CD4-positive, alpha-beta T cell treated with Interleukin-4 for 4 hours (primary cell): ENCODE measurements at places on chromosomes 3 and 15.

GRCh38 chr3:71064956-71065763 lies 518.4 kb downstream of the FOXP1 start:
- DNase-seq = peak; percentile 70

DNA sequence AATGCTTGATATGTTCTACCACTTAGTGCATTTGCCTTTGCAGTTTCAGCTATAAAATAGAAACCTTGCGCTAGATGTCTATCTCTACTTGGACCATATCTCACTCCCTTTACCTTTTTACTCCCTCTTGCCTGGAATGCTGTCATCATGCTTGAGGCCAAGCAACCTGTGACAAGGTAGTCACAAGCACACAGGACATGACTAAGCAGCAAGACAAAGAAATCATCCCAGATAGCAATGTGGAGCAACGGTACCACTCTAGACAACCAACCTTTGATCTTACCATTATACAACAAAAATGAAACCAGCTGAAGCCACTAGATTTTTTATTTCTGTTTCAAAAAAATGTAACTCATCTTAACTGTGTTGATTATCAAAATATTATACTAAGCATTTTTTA lies 50.5 kb upstream of the SPSB4 start:
- DNase-seq = no peak

- DNase-seq = no peak
These were observed 22.3 kb downstream of the CFAP92 start for GRCh38 chr3:128971421-128972100.

GRCh38 chr3:44198284-44199269 lies 43.1 kb upstream of the TOPAZ1 start:
- peak; percentile 66 for DNase-seq

DNA sequence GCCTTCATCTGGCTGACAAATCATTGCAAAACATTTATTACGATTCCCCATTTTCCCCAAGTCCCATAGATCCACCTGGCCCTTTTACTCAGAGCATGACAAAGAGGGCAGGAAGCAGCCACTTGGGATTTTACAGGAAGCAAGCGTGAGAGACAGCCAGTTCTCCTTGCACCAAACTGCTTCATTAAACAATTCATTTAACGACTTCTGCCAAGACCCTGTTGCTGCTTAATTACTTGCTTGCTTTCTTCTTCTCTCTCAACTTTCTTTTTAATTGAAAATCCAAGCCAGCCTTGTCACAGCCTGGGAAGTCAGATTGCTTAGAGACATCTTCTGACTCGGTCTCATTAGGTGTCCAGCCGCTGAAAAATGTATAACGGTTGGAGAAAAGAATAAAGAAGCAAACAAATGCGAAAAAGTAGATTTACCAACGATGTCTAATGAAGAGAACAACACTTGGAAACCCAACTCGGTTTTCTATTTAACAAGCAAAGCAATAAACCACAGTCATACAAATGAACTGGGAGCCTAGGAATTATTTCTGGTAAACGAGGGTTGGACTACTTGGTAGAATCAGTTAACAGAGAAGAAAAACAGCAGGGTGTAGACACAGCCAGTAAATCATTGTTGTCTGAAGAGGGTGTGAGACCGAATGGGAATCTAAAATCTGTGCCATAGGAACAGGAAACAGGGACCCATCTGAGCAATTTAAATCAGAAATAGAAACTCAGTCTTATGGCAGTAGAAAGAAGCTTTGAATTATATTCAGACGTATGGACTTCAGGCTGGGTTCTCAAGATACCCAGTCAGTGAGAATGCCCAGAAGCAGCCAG lies 298.3 kb downstream of the LRRC3B start:
- DNase-seq = no peak

DNA sequence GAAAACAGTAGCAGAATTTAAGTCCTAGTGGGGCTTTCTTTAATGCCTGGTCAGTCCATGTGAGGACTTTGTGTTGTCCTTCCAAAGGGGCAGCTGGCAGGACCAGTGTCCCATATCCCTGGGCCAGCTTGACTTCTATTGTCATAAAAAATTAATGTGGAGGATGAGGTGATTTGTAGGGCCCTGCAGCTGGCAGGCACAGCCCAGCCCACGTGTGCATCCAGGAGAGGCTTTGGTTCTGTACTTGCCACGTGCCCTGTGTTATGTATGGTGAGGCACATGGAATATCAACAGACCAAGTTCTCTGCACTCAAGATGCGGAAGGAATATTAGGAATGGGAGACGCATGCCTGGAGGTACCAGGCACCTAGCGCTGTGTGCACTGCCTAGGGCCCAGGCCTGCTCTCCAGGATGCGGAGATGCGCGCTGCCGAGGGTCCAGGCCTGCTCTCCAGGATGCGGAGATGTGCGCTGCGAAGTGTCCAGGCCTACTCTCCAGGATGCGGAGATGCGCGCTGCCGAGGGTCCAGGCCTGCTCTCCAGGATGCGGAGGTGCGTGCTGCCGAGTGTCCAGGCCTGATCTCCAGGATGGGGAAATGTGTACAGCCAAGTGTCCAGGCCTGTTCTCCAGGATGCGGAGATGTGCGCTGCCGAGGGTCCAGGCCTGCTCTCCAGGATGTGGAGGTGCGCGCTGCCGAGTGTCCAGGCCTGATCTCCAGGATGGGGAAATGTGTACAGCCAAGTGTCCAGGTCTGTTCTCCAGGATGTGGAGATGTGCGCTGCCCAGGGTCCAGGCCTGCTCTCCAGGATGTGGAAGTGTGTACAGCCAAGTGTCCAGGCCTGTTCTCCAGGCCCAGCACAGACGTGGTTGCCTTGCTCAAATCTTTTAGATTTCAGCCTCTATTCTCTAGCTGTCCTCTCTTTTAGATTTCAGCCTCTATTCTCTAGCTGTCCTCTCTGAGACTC lies 183.3 kb upstream of the ROPN1 start:
- no peak for DNase-seq

DNA sequence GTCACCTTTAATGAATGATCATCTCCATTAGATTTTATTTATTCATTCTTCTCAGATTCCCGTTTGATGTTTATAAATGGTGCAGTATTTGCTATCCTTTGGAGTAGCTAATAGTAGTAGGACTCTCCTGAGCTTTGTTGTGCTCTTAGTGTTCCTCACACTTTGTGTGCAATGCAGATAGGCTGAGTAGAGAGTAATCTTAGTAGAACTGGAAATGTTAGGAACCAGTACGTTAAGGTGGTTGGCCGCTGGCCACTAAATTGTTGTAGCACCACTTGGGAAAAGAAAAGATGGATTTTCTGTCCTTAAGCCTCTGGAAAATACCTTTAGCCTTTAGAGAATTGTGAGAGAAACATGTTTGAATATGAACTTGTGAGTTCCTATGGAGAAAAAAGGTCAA lies 19.9 kb upstream of the EBLN2 start:
- DNase-seq = no peak

- no peak for DNase-seq
These were observed 298.9 kb downstream of the SHOX2 start for GRCh38 chr3:157807280-157807679.

DNA sequence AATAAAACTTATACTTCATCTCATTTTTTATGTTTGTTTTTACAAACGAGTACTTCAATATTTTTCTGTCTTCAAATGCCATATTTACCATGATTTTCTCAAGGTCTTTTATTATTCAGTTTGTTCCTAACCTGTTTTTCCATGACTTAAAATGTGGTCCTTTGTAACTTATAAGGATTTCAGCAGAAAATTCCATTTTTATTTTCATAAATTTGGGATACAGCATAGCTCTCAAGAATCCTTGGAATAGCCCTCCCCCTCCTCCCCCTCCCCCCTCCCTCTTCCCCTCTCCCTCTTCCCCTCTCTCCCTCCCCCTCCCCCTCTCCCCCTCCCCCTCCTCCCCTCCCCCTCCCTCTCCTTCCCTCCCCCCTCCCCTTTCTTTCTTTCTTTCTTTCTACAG lies 14.9 kb upstream of the STX19 start:
- DNase-seq = no peak

DNA sequence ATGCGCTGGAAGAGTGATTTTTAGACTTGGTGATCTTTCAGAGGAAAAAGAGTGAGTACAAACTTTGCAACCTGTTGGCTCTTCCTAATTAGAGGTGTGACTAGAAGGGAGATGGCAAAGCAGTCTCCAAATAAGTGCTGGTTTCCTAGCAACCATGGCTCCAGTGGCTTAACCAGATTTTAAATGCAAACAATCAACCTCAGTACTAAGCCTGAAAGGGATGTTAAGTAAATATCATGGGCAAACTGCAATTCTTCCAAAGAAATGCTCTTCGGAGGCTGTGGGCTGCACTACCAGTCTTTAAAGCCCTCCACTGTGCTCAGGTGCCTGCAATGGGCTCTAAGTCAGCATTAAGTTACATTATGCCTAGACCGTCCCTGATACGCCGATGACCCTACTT lies 678.1 kb upstream of the CCDC54 start:
- no peak for DNase-seq

DNA sequence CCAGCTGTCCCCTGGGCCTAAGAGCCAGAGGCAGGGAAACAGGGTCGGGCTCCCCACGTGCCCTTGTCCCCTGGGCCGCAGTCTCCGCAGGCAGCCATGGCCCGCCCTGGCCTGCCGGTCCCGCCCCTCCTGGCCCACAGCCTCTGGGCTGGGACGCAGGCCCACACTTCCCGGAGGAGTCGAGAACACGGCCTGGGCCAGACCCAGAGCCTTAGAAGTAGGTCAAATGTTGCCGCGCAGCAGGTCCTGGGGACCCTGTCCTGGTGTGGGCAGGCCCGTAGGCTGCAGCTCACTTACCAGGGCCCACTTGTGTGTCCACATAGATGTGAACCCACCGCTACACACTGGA lies 4.3 kb upstream of the MYL3 start:
- DNase-seq = no peak

- no peak for DNase-seq
These were observed 674.5 kb upstream of the NECTIN3 start for GRCh38 chr3:110397115-110397514.

DNA sequence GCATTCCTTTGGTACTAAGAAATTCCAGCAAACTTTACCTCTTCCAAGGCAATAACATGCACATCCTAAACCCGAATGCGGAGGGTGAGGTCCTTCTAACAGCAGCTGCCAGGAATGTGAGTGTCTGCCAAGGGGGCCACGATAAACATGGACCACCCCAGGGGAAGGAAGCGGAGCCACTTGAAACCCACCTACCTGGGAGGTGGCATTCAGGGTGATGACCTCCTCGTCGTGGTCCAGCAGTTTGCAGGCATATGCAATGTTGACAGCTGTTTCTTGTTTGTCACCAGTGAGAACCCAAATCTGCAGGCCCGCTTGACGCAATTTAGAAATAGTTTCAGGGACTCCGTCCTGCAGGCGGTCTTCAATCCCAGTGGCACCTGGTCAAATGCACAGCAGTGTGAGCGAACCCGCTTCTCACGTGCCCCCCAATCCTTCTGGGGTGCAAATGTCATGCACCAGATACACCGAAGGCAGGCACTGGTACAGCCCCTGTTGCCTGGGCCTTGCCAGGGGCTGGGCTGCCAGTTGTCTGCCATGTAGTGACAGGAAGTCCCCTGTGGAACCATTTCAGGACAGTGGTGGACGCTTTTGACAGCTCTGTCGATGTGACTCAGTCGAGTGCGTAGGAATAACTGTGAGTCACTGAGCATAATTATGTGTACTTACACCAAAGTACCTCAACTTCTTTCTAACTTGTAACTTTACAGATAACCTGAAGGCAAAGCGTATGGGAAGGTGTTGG lies 161.2 kb downstream of the ATP10A start:
- no peak for DNase-seq

DNA sequence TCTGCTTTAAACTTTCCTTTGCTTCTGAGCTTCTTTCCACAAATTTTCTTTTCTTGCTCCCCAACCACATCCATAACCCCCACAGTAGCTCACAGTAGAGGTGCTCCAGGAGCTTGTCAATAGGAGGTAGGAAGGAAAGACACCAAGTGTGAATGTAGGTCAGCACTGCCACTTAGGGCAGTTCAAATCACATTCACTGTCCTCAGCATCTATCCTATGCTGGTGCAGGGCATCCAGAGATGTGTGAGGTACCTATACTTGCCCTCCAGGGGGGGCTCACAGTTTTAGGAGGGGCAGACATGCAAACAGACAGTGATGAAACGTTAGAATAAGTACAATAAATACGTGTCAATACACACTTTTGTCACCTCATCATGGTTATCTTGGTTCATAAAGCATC lies 1.5 kb upstream of the SPSB4 start:
- DNase-seq = no peak

DNA sequence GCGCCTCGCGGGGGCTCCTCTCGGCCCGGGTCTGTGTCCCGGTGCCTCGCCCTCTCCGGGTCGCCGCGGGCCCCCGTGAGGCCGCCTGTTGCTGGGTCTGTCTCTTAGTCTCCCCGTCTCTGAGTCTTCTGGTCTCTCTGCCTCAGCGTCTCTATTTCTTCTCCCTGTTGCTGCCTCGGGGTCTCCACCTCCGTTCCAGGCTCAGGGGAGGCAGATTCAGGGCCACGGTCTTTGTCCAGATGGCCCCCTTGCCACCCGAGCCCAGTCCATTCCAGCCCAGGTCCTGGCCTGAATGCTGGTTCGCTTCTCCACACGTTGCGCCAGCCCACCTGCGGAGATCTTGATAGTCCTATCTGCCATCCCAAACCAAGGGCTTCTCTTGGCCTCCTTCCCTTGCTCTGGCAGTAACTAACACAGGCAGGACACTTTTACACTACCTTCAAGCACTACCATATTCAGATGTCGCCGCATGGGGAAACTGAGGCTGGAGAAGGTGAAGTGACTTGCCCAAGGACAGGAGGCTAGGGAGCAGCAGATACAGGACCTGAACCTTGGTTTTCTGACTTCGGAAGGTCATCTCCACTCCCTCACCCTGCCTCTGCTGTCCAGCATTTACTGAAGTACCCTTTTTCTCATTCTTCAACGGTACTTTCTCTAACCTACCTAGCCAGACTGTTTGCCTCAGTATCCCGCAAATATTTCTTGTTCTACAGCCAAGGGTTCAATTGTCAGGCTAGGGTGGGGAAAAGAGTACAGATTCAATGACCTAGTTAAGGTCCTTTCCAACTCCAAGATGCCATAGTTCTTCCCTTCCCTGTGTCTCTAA lies 616 bp upstream of the IGDCC4 start:
- DNase-seq = no peak

GRCh38 chr15:63514531-63514943 lies 10.1 kb downstream of the USP3 start:
- DNase-seq = no peak

DNA sequence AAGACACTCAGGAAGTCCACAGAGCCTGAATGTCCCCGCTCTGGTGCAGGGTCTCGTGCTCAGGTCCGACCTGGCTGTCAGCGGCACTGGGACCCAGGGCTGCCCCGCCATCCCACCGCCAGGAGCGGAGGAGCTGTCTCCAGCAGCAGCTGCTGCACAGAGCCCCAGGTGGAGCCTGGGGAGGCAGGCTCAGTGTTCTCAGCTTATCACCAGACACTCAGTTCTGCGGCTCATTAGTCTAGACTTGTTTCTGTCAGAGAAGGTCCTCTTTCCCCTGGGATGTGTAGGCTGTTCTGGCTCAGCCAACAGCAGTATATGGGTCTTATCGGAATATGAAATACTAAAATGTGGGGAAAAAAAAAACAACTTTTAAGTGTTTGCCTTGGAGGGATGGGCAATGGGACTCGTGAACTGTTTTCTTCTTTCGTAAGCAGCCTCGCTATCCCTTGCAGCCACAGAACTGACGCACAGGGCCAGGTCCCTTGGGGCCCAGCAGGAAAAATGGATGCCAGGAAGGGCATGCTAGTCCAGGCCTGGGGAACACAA lies 75.9 kb downstream of the KLF13 start:
- no peak for DNase-seq
